Hematopoietic multipotent progenitor cell treated with erythropoietin and hydrocortisone succinate and interleukin-3 and kit ligand, for 4 days (in vitro differentiated cells): ENCODE measurements at places on chromosomes 7 and 10.

DNA sequence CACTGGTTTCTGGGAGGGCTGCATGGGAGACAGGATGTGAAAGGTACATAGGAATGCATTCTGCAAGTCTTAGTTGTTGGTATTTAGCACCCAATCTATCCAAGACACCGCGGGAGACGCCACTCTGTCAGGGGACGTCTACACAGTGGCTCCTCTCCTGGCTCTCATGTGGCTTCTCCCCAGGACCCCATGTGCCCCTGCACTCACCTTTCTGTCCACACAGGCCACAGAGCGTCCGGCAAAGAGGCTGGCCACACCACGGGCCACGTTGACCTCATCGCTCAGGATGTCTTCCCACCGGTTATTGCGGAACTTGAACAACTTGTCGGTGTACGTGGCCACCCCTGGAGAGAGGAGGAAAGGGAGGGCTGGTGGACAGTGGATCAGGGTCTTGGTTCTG, 73.4 kb downstream of the GOLGA7B start:
- no peak for DNase-seq

DNA sequence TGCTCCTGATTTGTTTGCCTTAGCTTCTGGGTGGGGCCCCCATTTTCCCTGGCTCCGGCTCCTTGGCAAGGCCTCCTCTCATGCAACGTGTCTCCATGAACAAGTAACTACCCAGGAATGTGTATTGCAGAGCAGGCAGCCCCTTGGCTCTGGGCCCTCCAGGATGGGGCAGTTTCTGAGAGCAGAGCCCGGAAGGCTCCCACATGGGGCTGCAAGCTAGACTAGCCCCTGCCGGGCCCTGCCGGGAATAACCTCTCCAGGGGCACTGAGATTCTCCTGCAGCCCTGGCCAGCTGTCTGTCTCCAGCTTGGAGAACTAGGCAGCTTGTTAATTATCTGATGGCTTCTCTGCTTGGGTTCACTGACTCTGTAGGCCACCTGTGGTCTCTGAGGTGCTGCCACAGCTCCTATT, 184.0 kb upstream of the INHBA start:
- DNase-seq = no peak

GRCh38 chr7:12607134-12607533, 36.6 kb downstream of the SCIN start:
- DNase-seq = no peak

DNA sequence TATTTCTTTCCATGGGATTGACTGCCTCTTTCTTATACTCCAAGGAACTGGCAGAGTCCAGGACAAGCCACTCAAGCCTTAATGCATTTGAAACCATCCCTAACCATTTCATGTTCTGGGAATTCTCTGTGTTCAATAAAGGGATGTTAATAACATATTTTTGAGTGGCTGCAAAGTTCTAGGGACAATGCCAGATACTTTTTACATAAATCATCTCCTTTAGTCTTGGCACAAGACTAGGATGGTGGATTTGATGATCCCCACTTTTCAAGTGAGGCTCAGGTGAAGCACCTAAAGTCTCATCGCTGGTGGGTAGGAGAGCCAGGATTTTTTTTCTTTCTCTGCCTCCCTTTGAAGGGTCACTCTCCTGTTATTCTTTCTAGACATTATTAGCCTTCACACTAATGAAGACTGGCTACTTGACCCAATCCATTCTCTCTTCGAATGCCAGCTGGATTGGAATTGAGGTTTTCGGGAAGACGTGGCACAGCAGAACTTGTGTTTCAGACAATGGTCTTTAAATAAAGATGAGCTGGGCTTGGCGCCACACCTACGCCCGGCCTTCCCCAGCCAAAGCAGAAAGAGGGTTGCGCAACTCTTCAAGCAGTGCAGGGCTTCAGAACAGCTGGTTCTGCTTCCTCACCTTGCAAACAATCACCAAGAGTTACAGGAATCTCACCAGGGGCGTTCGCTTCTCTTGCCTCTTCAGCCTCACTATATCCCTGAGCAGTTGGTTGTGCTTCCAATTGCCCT, 73.8 kb upstream of the BMPER start:
- peak; percentile 5 for DNase-seq

DNA sequence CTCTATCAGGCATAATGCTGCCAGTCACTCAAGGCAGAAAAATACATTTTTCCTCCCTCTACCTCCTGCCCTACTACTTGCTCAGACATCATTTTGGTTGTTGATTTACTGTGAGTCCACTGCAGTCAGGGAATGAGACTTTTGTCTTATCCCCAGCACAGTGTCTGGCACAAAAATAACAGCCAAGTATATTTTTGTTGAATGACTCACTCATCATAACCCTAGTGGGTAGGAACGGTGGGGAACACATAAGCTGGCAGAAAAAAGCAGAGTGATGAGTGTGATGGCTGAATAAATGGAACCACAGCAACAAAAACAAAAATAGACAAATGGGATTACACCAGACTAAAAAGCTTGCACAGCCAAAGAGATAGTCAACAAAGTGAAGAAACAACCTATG, 65.8 kb upstream of the LAMB4 start:
- DNase-seq = no peak

DNA sequence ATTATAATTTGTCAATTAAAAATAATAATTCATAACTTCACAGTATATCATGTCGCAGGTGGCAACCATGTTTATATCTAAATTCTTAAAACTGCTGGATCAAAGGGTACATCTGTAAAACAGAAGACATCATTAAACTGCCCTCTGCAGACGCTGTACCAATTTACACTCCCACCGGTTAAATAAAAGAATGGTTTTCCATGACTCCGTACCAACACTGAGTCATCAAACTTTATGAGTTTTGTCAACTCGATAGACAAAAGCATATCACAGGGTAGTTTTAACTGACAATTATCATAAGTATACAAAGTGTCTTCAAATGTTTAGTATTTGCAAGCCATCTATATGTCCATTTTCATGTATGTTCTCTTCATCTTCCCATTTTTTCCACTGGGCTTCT, 5.7 kb upstream of the GSTK1 start:
- no peak for DNase-seq

DNA sequence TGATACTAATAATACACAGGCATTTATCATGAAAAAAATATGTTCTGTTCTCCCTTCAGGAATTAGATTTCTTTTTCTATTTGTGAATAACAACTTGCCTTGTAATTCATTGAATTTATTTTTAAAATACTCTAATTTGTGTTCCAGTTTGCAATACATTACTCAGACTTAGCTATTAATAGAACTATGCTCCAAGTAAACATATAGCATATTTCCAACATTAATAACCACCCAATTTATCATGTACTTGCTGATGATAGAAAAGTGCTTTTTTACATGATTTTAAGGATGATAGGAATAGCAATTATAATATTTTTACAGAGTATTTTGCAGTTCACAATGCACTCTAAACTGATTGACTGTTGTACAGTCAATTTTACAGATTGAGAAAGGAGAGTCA, 338.8 kb upstream of the SEMA3D start:
- no peak for DNase-seq

- DNase-seq = peak; percentile 73
Observed at GRCh38 chr7:93245525-93246432, 13.6 kb downstream of the VPS50 start.

DNA sequence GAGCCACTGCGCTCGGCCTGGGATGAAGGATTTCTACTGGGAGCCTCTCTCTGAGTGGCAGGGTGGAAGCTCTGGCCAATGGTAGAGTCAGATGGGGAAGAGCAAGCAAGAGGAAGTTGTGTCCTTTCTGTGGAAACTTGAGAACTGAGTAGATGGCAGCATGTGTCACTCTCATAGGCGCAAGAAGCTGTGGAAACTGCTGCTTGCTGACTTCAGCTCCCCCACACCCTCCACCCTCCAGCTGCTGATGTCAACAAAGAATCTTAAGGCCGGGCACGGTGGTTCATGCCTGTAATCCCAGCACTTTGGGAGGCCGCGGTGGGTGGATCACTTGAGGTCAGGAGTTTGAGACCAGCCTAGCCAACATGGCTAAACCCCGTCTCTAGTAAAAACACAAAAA, 39.8 kb upstream of the SRGN start:
- DNase-seq = peak; percentile 78

DNA sequence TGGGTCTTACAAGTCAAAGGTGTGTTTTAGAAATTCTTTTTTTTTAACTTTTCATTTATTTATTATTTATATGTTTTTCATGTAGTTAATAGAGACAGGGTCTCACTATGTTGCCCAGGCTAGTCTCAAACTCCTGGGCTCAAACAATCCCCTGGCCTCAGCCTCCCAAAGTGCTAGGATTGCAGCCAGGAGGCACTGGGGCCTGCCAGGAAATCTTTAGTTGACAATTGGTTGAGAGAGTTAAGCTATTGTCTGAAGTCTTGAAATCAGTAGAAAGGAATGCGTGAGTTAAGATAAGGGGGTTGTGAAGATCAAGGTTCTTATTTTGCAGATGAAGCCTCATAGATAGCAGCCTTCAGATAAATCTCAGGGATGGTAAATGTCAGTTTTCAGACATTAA, 245.4 kb upstream of the GALNT17 start:
- DNase-seq = no peak

DNA sequence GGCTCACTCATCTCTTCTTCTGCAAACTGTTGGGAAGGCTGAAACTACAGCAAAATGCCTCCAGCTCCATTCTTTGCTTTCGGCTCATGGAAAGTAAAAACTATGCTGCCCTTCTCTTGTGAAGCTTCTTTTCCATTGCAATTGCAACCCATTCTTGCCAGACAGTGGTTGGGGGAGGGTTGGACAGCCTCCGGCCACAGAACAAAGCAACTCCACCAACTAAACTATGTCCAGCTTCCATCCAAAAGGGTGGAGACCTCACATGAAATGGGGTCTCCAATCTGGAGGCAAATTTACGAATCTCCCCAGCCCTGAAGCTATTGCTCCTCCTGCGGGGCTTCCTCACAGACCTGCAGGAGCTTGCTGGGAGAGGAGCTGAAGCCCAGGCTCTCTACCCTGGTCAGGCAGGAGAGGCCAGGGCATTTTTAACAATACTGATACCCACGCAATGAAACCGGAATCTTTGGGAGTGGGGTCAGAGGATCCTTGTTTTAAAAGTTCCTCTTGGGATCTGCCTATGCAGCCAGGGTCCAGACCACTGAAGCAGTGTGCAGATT, 549 bp downstream of the GPNMB start:
- no peak for DNase-seq

DNA sequence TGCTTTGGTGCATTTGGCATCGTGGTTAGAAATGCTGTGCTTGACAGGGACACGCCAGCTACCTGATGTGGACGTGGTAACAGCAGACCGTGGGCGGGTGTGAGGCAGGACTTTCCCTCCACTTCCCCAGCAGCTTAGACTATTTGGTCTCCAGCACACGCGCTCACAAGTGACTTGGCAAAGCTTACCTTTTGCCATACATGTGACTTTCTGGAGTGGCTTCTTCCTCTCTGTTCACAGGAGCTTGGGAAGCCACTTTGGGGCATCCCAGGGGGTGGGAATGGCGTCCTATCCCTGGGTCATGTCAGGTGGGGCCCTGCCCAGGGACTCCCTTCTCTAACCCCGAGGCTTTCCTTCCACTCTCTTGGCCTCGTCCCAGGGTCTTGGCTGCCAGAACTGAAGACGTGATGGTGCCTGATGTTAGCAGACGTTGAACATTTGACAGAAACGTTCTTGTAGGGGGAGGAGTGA, 228.7 kb upstream of the KLF6 start:
- DNase-seq = no peak

DNA sequence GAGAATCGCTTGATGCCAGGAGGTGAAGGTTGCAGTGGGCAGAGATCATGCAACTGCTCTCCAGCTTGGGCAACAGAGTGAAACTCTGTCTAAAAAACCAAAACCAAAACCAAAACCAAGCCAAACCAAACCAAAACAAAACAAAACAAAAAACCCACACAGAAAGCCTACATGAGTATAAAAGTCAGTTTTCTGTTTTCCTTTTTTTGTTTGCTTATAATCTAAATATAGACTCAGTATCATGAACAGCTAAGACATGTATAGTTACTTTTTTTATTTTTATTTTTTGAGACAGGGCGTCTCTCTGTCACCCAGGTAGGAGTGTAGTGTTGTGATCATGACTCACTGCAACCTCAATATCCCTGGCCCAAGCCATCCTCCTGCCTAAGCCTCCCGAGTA, 16.8 kb upstream of the MTPN start:
- DNase-seq = no peak

GRCh38 chr10:6780008-6780677, 200.1 kb upstream of the PRKCQ start:
- DNase-seq = no peak

DNA sequence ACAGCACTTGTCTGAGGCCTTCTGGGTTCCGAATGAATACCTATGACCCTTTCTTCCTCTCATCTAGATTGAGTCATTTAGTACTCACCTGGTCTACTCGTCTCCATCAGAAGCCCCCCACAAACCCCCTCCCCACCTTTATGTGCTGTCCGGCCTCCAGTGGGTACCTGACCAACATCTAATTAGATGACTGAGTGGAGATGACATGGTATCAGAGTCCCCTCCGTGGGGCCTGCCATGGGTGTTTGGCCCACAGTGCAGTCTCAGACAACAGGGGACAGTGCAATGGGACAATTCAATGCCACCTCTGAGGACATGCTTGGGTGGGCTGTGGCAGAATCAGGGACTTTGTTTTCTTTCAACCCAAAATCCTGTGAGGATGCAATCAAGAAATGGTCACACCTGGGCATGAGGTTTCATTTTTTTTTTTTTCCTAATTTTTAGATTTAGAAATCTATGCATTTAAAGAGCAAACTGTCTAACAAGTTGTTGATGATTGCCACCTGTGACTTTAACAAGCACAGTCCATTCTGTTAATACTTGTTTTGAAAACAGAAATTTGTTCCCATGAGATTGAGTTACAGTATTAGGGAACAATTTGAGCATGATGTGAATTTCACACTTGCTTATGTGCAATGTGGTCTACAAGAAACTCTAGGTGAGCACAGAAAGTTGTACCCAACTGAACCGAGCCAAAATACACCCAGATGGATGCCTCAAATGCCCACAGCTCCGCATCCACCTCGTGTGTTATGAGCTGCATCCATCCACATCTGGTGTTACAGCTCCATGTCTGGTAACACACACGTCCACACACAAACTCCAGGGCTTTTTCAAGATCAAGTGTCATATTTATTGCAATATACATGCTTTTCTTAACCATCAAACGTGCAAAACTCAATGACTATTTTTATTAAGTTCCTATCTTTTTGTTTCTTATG, 27.5 kb downstream of the GPRIN2 start:
- no peak for DNase-seq

DNA sequence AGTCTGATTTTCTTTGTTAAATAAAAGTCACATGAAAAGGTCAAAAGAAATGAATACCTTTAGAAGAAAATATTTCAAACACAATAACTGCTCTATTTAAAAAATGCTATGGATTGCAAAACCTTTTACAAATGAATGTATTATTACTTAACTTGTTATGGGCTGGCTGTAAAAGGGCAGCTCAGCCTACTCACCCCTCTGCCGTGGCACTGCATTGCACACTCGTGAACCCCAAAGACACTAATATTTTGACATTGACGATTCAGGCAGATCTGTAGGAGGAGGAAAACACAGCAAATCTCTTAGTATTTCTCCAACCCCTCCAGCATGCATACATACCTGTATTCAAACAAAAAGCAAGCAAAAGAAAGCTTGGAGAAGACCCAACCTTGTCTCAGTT, 149.5 kb downstream of the FANK1 start:
- DNase-seq = no peak
